ENCODE measurements at places on chromosomes 3 and 15.

DNA sequence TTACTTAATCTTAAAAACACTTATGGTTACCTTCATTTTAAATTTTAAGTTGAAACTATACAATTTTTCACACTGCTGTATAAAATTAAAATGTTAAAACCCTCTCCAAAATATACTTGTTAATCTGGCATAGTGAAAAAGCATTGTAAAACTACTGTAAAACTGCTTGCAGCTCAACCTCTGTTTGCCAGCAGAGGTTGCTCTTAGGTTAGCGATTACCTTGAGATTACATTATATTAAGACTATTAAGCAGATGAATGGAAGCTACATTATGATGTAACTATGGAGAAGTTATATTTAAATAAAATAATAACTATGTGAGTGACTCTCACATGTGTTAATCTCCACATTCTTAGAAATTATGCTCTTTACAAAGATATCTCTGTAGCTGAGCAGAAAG lies 143.6 kb upstream of the SLITRK3 start:
- DNase-seq: no peak

DNA sequence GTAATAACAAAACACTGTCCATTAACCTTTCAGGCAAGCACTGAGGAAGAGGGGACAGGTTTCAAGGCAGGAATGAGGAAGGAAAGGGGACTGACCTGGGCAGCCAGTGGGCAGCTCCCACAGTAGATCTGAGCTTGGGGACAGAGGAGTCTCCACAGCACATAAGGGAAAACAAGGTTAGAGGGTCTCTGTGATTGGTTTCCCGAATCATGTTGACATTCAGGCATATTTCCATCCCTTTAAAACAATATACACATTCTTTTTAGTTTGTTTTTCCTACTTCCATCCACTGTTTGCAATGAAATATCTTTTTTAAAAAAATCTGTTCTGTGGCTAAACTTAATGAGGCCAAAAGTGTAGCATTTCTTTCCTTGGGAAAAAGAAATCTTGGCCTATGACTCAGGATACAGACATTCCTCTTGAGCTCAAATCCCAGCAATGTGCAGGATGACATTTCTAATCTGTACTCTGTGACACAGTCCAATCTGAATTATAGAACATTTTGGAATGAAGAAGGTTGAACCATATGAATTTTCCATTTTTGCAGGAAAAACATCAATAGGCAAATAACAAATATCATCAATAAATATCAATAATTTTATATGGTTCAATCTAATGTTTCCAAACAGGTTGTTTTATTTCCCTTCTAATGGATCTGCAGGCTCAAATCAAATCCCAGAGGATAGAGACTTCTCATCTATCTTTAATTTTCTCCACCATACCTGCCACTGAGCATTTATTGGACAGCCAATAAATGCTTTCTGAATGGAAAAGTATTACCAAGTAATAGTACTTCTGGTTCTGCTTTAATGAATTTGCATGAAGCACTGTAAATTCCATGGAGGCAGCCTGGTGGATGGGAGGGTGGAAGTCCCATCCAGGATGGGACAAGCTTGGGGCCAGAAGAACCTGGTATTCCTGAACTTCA lies 54.1 kb downstream of the ITGB5 start:
- no peak for DNase-seq

- DNase-seq: no peak
Observed at GRCh38 chr3:56681984-56682461, 1.0 kb downstream of the TASOR start.

- no peak for DNase-seq
Observed at GRCh38 chr3:184503647-184504046, 57.9 kb upstream of the EPHB3 start.

- no peak for DNase-seq
Observed at GRCh38 chr3:33391255-33391995, 48.8 kb downstream of the UBP1 start.

DNA sequence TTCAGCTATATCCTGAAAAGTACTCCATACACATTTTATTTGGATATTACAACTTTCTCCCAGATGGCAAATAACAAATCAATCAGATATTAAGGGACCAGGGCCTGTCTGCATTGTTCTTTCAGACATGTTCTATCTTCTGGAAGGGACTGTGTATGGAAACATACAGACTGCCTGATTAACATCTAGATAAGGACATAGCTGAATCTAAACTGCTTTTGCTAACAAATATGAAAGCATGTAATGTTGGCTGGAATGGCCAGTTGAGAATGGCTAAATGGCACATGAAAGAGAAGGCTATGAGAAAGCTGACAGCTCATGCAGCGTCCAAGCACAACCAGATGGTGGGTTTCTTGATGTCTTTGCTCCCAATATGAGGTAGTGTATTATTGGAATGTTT lies 149.4 kb downstream of the CFAP20DC start:
- DNase-seq: no peak

DNA sequence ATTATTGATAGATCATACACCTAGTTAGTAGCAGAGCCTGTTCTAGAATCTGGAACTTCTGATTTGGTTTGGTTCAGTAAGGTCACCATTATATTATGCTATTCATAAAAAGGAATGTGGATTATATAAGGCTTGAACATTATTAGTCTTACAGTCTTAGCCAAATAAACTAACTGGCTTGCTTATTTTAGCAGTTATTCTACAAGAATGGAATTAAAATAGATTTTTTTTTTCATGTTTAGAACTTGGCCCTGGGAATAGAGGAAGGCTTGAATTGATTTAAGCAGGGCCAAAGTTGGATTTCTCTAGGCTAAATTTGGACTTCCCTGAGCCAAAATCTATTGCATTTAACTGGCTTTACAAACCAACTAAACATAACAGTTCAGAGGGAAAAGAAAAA lies 24.4 kb downstream of the DTWD1 start:
- no peak for DNase-seq

DNA sequence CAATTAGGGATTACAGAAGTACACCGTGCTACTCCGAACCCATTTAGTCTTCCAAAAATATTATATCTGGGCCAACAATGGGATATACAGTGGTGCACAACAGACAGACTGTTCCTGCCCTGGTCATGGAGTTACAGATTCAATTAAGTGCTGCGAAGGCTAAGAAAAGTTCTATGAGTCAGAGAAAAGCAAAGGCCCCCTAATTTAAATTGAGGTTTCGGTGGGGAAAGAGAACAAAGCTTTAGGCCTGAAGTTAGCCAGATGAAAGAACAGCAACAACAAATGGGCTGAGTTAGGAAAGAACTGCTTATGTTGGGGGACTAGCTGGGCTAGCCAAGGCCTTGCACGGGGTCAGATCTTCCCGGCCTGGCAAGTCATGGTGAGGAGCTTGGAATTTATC lies 131.8 kb downstream of the MDFIC2 start:
- DNase-seq: no peak

DNA sequence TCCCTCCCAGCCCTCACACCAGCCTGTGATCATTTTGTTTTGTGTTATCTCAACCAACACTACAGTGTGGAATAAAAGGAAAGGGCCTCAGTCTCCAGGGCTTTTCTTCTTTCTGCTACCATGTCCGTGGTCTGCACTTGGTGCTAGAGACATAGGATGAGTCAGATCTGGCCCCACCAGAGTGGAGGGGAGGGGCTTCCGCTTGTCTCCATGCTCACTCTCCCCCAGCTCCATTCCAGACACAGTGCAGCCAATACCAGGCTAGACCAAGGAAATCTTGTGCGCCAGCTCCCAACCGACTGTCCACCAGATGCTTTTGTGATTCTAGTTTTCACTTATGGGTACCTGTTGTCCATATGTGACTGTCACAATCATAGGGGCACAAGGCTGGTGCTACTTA lies 51.9 kb upstream of the TMEM115 start:
- no peak for DNase-seq

DNA sequence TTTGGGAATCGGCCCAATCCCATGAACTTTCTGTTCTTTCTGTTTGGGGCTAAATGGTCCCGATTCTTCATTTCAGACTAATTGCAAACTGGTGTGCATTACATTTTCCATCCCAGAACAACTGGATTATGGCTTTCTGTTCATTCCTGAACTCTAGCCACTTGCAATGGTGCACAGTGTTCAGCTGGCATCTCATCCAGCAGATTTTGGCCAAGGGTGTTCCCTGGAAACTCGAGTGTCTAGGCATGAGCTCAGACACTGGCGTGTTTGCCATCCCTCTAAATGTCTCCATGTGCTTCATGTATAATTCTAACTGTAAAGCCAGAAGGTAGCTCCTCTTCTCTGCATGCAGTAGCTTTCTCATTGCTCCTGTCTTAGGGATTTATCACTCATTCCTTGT lies 97.1 kb upstream of the MYZAP start:
- DNase-seq: no peak

DNA sequence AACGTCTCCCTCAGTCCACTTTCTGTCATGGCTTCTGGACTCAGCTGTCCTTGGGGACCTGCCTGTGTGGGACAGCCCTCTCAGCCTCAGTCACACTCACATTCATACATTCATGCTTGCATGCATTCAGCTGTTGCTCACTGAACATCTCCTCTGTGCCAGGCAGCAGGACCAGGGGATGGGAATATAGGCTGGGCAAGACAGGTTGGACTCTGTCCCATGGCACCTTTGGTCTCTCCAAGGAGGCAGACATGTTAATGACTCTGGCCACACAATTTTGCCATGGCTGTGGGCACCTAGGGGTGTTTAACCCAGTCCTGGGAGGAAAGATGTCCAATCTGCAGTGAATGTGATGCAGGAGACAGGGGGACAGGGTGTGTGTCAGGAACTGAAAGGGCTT lies 7.8 kb upstream of the DNAH1 start:
- no peak for DNase-seq

DNA sequence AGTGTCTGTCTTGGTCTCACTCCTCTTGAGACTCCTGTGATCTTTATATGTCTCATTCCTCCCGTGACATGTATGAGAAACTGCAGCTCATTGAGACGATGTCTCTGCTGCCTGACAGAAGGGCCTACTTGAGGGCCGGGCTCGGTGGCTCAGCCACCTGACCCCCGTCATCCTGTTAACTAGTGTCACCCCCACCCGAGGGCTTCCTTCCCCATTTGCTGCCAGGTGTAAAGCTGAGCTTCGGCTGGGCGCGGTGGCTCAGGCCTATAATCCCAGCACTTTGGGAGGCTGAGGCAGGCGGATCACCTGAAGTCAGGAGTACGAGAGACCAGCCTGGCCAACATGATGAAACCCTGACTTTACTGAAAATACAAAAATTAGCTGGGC lies 12.7 kb downstream of the SEMA4B start:
- DNase-seq: no peak

DNA sequence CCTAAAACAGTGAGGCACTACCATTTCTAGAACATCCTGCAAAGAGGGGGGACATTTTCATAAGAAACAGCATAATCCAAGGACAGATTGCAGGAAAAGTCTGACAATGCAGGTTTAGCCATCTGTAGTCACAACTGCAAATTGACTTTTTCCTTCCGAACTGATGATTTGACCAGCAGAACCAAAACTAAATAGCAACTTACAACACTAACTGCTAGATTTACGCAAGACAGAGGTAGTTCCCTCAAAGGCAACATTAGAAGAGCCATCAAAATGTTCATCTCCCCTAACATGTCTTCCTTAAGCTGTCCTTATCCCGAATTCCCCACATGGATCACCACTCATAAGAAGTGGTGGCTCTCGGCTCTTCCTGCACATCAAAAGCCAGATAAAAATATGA lies 129.6 kb downstream of the GADL1 start:
- no peak for DNase-seq

DNA sequence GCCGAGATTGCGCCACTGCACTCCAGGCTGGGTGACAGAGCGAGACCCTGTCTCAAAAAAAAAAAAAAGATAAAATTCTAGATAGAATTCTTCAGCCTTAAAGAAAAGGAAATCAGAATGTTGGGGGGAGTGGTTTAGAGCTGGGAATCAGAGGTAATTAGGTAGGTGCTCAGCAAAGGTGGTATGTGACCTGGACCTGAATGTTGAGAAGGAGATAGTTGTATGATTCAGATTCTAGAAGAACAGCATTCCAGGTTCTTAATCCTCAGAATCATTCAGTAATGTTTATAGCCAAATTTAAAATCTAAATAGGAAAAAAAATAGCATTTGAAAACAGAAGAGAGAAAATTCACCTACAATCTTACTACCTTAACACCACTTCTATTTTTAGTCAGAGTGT lies 71.3 kb upstream of the UBE2E1 start:
- DNase-seq: no peak

DNA sequence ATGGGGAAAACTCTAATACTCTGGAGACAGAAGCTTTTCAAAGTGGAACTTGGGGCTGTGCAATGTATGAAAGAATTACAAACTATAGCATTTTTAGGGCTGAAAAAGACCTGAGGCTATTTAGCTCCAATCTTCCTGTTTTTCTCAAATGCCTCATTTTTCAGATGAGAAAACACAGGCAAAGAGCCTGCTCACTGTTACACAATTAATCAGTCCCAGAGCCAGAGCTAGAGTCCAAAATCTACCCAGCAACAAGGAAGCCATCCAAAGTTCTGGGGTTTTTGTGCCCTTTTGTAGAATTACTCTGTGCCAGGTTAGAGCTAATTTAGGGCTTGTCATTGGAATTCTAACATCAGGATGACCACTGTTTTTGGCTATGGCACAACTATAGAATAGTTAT lies 45.5 kb downstream of the GPR149 start:
- no peak for DNase-seq

Measured in central memory CD4-positive, alpha-beta T cell (primary cell).